ENCODE measurements at places on chromosomes 7 and 10.

- ATAC-seq = peak; percentile 86
Observed at GRCh38 chr7:71735961-71736556, 604.1 kb downstream of the GALNT17 start.

- ATAC-seq = peak; percentile 66
Observed at GRCh38 chr10:118373786-118374185, 31.7 kb upstream of the FAM204A start.

GRCh38 chr10:46264336-46264735 is 22.5 kb upstream of the ANTXRL start:
- no peak for ATAC-seq

DNA sequence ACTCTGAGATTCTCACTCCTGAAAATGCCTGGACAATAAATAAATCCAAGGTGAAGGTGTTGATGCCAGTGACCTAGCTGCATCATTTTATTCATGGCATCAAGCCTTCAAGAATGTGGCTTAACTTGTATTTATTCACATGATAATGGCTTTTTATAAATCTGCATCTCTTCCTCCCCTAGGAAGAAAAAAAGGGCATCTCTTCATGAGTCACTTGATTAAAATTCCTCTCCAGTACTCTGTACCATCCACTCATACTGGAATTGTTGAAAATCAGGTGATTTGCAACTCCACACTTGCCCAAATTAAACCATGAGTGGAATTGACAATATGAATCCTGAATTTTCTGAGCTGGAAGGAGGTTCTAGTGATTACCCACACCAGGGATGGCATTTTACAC is 30.2 kb downstream of the PTPRE start:
- ATAC-seq = peak; percentile 75

- no peak for ATAC-seq
Observed at GRCh38 chr10:129761197-129761972, 202.7 kb downstream of the EBF3 start.

DNA sequence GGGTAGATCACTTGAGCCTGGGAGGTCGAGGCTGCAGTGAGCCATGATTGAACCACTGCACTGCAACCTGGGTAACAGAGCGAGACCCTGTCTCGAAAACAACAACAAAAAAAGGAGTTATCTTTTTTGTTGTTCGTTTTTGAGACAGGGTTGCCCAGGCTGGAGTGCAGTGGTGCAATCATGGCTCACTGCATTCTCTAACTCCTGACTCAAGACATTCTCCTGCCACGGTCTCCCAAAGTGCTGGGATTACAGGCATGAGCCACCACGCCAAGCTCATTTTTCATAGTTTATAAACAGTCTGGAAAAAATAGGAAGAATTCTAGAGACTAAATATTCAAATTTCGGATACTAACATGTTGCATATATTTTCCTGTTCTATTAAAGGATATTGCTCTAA is 29.4 kb downstream of the SFXN4 start:
- no peak for ATAC-seq

- no peak for ATAC-seq
Observed at GRCh38 chr10:66273966-66274519, 651.8 kb upstream of the LRRTM3 start.

- no peak for ATAC-seq
Observed at GRCh38 chr7:86788948-86789347, 145.2 kb downstream of the GRM3 start.

DNA sequence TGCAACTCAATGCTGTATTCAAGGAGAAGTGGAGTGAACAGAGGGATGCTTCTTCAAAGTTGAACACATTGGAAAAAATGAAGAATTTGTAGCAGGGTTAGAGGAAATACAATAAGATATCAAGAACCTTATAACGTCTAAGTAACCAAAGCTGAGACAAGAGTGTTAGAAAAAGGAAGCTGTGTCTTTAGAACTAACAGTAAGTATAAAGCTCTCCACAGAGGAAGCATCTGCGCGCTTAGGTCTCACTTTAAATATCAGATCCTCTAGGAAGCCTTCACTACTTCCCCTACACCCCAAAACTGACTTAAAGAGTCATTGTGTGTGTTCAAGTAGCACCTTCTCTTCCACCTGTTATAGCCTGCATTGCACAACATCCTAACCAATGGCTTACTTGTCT is 43.0 kb downstream of the CH25H start:
- ATAC-seq = no peak

DNA sequence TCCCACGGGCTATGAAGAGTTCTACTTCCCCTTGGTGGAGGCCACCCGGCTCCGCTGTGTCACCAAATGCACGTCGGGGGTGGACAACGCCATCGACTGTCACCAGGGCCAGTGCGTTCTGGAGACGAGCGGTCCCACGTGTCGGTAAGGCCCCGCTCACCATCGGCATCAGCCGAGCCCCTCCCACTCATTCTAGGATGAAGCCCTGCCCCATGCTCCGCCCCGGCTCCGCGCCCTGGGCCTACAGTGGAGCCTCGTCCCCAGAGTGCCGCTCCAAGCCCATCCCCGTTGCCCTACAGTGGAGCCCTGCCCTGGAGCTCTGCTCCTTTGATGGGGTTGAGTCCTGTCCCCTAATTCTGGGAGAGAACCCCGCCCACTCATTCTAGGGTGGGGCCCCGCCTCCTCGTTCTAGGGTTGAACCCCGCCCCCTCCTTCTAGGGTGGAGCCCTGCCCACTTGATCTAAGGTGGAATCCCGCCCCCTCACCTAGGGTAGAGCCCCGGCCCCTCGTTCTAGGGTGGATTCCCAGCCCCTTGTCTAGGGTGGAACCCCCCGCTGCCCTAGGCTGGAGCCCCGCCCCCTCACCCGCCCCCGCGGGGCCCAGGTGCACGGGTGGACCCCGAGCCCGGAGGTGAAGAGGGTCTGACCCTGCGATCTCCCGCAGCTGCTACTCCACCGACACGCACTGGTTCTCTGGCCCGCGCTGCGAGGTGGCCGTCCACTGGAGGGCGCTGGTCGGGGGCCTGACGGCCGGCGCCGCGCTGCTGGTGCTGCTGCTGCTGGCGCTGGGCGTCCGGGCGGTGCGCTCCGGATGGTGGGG is 3.4 kb upstream of the MUC12 start:
- peak; percentile 94 for ATAC-seq

GRCh38 chr7:18038382-18038781 is 10.7 kb upstream of the PRPS1L1 start:
- peak; percentile 15 for ATAC-seq

DNA sequence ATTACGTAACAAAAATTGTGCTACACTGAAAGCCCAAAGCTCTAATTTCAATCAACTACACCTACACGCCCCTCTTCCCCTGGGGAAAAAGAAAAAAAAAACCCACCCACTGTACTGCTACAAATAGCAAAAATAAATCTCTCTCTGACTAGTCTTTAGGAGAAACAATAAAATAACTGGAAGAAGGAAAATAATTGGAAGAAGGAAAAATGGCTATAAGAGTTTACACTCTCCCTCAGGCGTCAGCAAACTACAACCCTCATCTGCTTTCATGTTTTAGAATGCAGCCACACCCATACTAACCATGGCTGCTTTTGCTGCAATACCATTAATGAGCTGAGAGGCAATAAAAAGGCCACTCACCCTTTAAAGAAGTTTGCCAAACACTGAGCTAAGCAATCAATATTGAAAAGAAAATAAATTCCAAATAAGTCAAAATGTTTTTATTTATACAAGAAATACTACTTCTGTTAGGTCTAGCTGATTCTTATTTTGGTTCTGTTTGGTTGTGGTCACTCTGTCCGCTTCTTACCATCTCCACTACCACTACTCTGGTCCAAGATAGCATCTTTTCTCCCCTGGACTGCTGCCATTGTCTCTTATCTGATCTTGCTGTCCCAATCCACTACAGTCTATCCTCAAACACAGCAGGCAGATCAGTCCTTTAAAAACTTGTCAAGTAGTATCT is 3.8 kb downstream of the MINDY3 start:
- ATAC-seq = no peak

DNA sequence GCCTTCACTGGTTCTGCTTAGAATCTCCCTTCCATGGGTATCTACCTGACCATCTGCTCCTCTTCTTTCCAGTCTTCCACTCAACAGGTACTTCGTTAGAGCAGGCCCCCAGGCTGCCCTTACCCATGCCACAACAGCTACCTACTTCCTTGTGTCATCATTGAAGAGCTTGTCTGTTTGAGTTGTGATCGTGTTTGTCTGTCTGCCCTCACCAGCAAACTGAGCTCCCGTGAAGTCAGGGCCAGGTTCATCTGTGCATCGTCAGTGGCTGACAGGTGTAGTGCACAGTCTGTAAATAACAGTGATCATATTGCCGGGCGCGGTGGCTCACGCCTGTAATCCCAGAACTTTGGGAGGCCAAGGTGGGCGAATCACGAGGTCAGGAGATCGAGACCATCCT is 5.0 kb downstream of the NIPSNAP2 start:
- no peak for ATAC-seq

DNA sequence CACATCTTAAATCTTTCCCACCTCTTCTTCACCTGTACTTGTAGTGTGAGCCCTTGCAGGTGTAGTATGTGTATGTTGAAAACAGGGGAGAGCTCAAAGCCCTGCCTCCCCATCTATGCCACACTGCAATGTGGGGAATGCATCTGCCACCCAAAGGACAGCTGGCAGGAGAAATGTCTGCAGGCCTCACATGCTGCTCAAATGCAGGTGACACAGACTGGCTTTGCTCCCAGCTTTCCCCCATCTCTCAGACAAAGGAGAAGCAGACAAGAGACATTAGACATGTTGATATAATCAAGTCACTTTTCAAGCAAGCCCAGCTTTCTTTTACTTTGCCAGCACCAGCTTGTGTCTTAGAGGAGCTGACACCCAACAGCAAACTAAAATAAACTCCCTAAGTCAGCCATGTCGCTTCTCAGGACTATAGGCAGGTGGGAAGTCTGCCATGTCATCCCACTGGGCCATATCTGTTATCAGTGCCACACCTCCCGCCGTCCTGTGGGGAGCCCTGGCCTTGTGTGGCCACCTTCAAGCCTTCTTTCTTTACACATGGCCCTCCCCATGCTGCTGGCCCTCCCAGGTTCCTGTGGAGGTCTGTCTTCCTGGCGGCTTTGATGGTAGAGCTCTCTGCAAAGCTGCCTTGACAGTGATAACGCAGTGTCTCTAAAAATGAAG is 102.1 kb downstream of the CXCL12 start:
- no peak for ATAC-seq

GRCh38 chr10:24463611-24464426 is 254.9 kb downstream of the KIAA1217 start:
- ATAC-seq = peak; percentile 72

DNA sequence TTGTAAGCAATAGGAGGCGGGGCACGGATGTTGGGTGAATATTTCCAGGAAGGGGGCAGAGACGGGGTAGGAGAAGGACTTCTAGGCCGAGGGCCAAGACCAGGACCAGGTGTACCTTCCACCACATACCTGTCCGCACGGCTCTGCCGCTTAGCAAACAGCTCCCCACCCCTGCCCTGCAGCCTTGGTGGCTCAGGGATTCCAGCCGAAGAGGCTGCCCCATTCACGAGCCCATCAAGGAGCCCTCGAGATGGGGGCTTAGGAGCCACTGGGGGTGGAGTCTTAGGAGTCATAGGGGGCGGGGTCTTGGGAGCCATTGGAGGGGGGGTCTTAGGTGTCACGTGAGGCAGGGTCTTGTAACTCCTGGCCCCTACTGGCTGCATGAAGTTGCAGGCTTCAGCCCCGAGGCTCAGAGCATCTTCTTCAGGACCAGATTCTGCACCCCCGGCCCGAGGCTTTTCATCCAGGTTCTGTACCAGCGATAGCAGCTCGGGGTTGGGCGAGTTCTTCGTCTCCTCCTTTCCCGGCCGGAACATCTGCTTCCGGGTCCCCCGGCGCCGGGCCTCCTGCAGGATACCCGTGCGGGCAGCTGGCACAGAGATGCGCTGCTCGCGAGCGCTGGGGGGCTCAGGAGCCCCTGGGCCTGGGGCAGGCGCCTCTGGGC is 6.1 kb upstream of the MYOZ1 start:
- peak; percentile 80 for ATAC-seq

DNA sequence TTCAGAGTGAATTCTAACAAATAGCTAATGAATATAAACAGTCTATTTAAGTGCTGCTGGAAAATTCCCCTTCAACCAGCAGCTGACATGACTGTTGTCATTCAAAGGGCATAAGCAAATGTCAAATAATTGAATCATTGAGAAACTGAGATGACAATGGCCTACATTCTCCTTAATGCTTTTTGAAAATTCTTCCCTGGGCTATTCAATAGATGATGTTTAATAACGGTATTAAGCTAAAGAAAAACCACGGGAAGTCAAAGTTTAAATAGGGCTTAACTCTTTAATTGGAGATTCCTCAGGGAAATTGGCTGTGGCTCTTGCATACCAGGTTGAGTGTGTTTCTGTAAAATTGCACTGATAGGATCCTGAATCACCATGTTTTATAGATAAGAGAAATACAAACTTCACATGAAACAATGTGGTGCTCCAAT is 77.0 kb downstream of the ARL4A start:
- ATAC-seq = no peak

DNA sequence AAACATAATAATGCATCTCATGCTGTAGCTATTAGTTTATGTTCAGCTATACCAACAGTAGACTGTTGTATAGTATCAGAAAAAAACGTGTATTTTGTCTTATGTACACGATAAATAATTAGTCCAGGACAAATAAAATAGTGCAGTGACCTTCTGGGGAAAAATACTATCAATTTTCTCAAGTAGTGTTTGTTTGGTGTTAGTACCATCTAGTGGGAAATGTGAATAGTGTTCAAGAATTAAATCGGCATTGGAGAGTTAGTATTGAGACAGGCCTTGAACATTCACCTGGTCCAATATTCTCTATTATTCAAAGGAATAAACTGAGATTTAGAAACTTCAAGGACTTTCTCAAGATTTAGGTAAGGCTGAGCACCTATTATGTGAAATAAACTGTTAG is 21.7 kb upstream of the OR2A5 start:
- ATAC-seq = peak; percentile 88

DNA sequence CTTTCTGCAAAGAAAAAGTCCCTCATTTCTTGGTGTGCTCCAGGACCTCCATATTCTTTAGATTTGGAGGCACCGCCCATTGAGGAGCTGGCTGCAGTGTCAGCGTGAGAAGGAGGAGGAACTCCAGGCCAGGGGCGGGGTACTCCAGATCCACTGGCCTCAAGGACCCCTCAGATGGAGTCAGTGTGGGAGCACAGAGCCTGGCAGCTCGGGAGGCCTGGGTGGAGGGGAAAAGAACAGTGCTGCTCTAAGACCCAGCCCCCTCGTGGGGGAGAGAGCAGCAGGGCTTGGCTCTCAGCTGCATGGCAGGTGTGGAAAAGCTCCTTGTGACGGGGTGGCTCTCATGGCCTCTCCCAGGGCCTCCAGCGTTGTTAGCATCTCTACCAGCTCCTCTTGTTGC is 70.5 kb downstream of the ITGB1 start:
- ATAC-seq = no peak

DNA sequence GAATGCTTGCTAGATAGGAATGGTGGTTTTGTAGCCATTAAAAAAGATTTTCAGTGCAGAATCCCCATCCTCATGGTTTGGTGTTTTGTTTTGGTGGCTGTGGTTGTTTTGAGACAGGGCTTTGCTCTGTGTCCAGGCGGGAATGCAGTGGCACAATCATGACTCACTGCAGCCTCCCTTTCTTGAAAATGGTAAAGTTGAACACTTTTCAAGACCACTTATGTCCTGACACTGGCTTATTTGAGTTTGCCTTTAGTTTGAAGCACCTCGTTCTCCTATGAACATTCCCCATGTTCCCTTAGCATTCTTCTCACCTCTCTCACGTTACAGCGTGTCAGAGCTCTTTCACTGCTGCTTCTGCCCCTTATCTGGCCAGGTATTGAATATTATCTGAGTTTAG is 140.1 kb downstream of the LRRC4 start:
- ATAC-seq = no peak

- no peak for ATAC-seq
Observed at GRCh38 chr10:81270051-81270450, 604.9 kb upstream of the NRG3 start.

GRCh38 chr7:21544715-21545114 is 1.9 kb downstream of the DNAH11 start:
- ATAC-seq = no peak

GRCh38 chr10:16470747-16471146 is 33.9 kb downstream of the PTER start:
- ATAC-seq = no peak
